ENCODE measurements at places on chromosomes 12 and 14.

- DNase-seq: no peak
These were observed 16.9 kb upstream of the STON2 start for GRCh38 chr14:81416981-81417380.

- no peak for DNase-seq
These were observed 39.7 kb downstream of the KRT80 start for GRCh38 chr12:52151837-52152783.

DNA sequence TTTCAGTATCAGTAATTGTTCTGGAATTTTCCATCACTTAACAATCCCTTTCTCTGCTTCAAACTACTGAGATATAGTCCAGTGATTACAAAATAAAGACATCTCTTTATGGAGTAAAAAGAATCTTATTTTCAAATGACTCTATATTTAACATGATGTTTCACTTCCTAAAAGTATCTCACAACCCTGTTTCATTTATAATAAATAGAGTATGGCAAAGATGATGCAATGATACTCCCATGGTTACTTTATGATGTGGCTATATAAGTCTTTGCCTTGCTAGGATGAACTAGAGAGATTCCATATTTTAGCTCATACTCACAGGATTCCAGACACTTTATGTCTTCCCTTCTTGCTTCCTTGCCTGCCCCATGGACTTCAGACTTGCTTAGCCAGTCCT lies 953.5 kb upstream of the MDGA2 start:
- no peak for DNase-seq

DNA sequence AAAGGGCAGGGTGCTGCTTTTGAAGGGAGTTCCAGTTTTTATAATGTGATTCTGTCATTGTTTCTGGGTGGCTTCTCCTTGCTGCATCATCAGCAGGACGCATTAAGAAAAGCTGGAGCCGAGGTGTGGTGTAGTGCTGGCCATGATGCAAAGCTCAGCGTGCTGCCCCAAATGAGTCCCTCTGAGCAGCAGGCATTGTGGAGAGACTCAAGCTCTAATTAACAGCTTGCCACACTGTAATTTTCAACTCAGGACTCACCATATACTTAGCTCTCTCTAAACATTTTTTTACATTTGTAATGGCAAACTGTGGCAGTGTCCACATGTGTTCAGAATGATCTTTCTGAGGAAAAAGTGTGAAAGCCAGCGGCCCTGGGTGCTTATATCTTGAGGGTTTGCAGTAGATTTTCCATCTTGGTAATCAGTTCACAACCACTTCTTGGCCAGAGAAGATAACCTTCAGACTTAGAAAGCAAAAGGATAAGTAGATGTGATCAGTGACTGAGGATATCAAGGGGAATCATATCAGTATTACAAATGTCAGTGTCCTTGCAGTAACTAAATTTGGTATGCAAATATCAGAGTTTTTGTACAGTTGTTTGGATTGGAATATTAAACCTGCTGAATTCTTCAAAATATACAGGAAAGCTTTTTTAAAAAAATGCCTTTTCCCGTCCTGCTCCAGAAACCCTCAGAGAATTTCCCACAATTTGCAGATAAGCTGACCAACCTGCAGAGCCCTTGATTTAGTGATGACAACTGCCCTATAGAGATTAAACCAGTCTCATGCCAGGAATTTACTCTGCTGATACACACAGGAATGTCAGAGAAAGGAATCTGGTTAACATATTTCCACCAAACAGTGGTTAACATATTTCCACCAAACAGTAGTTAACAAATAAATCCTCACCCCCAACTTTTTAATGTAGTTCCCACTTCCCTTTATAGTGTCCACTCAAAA lies 63.6 kb downstream of the DAAM1 start:
- no peak for DNase-seq

- no peak for DNase-seq
These were observed 1.3 kb downstream of the NKX2-8 start for GRCh38 chr14:36580856-36581831.

DNA sequence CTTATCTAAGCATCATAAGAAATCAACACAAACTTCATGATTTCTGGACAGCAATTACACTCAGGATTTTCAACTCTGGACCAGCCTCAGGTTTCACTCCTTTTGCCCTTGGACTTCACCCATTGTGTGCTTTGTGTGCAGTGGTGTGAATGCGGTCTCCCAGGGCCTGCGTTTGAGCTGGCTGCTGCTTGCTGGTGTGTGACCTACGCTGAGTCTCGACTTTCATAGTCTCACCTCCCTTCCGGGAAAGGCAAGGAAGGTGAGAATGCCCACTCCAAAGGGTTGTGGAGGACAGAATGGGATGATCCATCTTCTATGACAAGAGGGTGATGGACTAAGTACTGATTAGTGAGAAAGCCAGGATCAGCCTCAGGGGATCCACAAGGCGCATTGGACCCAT lies 228.8 kb downstream of the C12orf75 start:
- no peak for DNase-seq

DNA sequence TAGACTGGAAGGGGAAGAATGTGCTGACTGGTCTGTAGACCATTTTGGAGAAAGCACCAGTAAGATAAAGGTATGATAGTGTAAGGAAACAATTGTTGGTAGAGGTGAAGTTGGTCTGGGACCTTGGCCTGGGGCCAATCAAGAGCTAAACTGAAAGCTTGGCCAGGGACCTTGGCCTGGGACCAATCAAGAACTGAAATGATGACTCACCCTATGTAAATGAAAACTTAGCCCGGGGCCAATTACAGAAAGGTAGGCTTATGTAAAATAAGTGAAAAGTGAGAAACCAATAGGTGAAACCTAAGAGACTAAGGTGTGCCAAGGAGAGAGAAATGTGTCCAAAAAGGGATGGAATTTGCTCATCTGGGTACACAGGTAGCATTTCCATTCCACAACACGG lies 776.0 kb downstream of the C12orf50 start:
- DNase-seq: no peak

DNA sequence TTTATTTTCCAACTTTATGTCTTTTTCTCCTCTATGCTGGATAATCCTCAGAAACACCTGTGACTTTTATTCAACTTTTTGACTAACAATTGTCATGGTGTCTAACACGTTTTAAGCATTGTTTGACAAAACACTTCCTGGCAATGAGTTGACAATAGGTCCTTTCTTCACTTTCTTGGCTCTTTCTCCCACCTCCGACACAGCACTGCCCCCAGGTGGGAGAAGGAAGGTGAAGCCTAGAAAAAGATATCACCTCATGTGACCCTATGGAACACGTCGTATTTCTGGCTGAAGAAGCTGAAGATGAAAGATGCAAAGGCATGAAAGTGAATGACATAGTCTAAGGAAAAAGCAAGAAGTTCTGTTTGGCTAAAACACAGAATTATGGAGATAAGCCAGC lies 430.0 kb downstream of the ETNK1 start:
- no peak for DNase-seq

- DNase-seq: no peak
These were observed 564.0 kb downstream of the TRHDE start for GRCh38 chr12:72836194-72836593.

GRCh38 chr12:58419196-58419760 lies 477.9 kb downstream of the ATP23 start:
- no peak for DNase-seq
